Frontal cortex (tissue), 4 donors: ENCODE measurements at places on chromosomes 4 and X. TPM values are rescaled to one million over a fixed set of nuclear protein-coding genes. Genes with fewer than 3 reads are reported as not detected.

DNA sequence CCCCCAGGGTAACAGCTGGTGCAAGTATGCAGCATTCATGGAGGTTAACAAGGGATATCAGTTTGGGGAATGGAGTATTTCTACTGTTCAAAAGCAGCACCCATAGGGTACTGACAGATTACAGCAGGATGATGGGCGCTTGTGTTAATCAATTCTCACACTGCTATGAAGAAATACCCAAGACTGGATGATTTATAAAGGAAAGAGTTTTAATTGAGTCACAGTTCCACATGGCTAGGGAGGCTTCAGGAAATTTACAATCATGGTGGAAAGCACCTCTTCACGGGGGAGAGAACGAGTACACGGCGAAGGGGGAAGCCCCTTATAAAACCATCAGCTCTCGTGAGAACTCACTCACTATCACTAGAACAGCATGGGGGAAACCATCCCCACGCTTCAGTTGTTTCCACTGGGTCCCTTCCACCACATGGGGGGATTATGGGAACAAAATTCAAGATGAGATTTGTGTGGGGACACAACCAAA is 64.1 kb downstream of the TNIP2 start:
- DNase-seq, result no peak

DNA sequence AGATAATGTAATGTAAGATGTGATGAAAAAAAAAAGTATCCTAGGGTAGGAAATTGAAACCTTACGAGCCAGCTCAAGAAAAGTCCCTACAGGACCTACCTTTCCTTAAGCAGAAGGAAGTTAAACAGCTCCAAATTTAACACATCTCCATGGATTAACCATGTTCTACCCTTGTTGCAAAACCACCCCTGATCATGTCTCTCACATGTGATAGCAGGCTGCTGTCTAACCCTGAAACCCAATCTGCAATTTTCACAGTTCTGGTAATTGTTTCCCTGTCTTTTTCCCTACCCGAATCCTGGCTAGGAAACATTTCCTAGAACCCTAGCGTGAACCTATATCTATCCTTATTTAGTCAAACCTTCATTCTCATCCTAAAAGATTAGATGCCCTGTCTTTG is 198.9 kb downstream of the SPOCK3 start:
- no peak for DNase-seq

DNA sequence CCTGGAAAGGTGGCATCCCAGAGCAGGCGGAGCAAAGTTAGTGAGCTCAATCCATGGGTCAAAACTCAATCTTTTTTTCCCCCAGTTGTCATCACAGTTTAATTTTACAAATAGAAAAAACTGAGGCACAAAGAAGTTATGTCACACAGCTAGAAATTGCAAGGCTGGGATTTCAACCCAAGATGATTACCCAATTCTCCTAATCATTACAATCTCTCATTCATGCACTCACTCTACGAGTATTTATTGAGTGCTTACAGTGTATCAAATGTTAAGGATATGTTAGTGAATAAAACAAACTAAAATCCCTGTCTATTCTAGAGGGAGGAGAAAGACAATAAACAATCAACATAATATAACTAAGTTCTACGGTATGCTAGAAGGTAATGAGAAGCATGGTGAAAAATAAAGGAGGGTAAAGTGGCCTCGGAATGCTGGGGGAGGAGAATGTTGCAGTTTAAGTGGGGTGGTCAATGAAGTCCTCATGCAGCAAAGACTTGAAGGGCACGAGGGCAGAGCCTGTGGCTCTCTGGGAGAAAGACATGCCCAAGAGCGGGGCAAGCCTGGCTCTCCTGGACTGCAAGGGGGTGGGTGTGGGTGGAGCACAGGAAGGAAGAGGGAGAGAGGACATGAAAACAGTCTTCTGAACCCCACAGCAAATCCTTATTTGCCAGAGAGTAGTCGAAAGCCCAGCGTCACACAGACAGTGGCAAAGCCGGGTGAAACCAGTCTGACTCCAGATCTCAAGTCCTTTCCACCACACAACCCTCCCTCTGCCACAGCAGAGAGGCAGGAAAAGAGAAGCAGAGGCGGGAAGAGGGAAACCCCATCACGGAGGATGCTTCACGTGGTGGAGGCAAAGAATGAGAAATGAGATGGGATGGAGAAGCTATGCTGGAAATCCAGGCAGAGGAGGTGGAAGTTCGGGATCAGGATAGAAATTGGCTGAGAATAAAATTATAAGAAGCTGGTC is 48.3 kb downstream of the RAB33B start:
- no peak for DNase-seq

The SLC30A9 gene
- 112 TPM for total RNA-seq

- DNase-seq, result no peak
Measured at GRCh38 chrX:83529950-83530349, 21.9 kb downstream of the POU3F4 start.

- no peak for DNase-seq
Measured at GRCh38 chrX:150968862-150969720, 14.0 kb upstream of the HMGB3 start.

GRCh38 chr4:93657527-93657926 is 171.0 kb upstream of the ATOH1 start:
- no peak for DNase-seq

DNA sequence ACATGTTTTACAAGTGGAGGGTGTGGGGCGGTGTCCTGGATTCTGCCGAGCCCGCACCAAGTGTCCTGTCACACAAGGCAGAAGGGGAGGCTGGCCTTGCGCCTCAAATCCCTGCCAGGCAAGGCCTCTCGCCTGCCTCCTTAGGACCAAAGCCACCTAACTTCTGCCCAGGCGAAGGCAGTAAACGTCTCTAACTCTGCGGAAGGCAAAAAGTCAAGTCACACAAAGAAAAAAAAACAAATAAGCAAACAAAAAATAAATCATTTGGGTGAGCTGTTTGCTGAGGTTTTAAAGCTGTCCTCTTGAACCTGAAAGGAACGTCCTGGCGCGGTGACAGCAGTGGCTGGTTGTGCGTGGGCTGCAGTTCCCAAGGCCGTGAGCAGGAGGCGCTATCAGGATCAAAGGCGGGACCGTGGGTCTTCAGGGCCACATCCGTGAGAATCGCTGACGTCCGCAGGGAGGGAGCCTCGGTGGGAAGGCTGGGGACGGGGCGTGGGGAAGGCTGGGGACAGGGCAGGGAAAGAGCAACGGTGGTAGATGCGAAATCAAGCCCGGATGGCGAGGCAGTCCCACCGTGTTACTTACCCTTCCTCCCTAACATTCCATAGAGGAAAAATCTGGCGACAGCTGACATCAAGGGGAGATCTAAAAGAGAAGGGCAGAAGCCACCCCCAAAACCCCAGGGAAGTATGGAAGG is 99.1 kb downstream of the TRAPPC11 start:
- DNase-seq, result no peak

The CT83 gene
- total RNA-seq, result not detected

- DNase-seq, result no peak
Measured at GRCh38 chr4:6957994-6958393, 48.4 kb downstream of the TBC1D14 start.

The SMPX gene
- total RNA-seq, result not detected

The CSAG1 gene
- not detected for total RNA-seq

DNA sequence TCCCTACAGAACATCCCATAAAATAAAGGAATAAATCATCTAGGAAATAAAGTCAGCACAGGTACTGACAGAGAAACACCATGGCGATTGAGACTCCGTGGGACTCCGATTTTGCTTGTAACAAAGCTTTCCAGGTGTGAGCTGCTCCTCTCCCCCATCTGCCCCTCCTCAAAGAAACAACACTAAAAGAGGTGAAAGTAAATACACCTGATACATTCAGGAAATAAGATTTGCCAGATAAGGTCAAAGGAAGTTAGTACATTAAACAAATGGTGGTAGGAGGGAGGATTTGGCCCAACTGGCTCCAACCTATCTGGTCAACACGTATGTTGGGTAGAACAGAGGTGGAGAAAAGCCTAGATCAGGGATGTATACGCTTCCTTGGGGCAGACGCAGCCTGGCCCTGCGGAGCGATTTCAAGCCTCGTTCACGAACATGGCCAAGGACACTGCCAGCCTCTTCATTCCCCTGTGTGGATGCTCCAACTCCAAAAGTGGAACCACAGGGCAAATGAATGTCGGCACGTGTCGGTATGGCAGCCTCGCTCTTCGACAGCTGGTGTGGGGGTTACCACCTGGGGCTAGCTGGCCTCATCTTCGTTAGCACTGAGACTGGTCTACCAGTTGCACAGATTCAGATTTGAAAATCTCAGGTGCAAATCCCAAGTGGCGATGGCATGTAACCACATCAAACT is 162.5 kb downstream of the AFAP1 start:
- DNase-seq, result no peak

DNA sequence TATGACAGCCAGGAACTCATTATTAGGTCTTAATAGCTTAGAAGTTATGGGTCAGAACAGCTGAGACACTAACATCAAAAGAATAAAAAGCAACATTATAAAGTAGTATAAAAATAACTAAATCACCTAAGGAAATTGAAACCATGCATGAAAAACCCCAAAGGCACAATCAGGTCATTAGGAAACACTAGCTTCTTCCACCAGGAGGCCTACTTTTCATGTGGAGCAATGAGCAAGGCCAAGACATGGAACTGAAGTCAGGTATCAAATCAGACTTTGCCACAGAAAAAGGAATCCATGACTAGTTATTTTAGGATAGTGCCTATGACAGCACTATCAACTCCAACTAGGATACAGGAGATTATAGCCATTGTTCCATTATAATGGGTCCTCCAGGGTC is 7.9 kb downstream of the HUWE1 start:
- no peak for DNase-seq

The LDOC1 gene
- total RNA-seq, result 4.9 TPM

The TMEM184C gene
- total RNA-seq, result 47.7 TPM

- no peak for DNase-seq
Measured at GRCh38 chrX:46704767-46705386, 54.0 kb downstream of the SLC9A7 start.

GRCh38 chr4:127624173-127624572 is 8.6 kb upstream of the INTU start:
- DNase-seq, result no peak

- DNase-seq, result no peak
Measured at GRCh38 chr4:187827631-187828030, 167.9 kb upstream of the ZFP42 start.

- DNase-seq, result no peak
Measured at GRCh38 chrX:15059474-15059873, 186.3 kb downstream of the MOSPD2 start.

DNA sequence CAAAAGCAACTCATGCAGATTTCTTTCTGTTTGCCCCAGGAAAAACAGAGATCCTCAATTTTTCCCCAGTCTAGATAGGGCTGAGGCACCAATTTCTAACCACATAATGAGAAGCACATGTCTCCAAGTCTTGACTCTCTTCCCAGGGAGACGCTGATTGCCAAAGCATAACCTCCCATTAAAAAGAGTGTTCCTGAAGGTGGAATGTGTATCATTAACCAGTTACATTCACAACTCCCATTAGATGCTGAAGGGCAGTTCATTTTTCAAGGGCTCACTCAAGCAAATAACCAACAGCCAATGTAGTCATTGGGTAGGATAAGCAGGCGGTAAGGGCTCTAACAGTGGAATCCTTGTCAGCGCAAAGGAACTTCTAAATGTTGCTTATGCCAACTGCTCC is 27.5 kb downstream of the TMEM47 start:
- DNase-seq, result no peak

GRCh38 chr4:110198049-110198434 is 373 bp downstream of the ELOVL6 start:
- DNase-seq, result peak; percentile 24

GRCh38 chrX:107823456-107823855 is 2.2 kb upstream of the MID2 start:
- no peak for DNase-seq

The INTS6L gene
- 30.6 TPM for total RNA-seq

DNA sequence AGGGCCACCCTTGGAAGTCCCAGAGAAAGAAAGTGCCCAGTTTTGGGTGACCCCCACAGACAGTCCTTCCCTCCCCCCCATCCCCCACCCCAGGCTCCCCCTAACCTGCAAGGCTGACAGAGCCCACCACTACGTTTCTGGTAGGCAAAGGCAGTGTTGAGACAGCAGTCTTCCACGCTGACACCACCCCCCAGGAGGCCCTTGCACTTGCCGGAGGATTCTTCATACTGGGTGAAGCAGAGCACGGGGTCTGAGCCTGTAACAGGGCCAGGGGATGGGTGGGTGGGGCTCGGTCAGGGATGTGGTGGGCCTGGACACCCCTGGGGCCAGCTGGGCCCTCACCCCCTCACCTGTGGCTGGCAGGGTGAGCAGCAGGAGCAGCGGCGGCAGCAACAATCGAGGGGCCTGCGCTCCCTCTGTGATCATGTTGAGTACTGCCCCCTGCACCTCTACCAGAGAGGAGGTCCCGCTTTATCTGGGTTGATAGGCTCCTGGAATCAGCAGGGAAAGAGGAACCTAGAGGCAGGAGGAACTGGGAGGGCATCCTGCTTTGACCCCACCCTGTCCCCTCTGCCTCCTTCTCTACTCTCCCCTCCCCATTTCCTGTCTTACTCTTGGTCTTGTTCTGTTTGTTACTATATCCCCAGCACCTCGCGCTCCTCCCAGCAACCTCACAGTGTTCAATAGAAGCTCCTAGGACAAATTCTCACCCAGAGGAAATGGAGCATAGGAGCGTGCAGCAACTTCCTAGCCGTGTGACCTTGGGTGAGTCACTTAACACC is at the start of gene CFP:
CFP (minus strand) TSS at position 512 of the 782 bp plus-strand sequence; CDS start at position 426, 86 bp downstream.
- DNase-seq, result no peak

The SYN1 gene
- 14.7 TPM for total RNA-seq

- no peak for DNase-seq
Measured at GRCh38 chr4:8834681-8835220, 36.9 kb downstream of the HMX1 start.

DNA sequence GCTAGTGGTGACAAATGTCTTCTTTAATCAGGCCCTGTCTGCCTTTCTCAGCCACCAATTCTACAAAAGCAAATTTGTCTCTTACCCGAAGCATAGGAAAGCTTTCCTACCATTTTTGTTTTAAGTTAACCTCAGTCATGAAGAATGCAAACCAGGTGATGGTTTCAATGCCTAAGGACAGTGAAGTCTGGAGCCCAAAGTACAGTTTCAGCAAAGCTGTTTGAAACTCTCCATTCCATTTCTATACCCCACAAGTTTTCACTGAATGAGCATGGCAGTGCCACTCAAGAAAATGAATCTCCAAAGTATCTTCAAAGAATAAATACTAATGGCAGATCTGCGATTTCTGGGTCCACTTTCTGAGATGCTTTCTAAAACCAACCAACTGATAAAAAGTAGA is 23.9 kb downstream of the SRD5A3 start:
- no peak for DNase-seq

The SPRY1 gene
- total RNA-seq, result 15.1 TPM

GRCh38 chrX:149618871-149619270 is 12.7 kb downstream of the TMEM185A start:
- DNase-seq, result no peak

GRCh38 chrX:43849173-43849572 is 33.1 kb downstream of the MAOB start:
- no peak for DNase-seq

GRCh38 chrX:56618323-56618722 is 54.9 kb downstream of the UBQLN2 start:
- DNase-seq, result no peak

The ETDA gene
- total RNA-seq, result not detected

DNA sequence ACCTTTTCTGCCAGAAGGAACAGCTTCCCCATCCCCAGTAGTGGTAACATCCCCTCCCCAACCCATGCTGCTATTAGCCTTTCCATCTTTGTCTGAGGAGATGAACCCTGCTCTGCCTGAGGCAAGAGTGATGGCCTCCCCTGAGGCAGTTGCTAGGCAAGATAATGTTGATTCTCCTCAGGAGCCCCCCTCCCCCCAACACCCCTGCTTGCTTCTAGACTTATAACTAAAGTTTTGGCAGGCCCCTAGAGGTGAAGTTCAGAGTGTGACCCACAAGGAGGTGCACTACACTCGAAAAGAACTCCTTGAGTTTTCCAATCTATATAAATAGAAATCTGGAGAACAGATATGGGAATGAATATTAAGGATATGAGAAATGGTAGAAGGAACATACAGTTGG is 962.5 kb downstream of the ADGRL3 start:
- no peak for DNase-seq

The DCAF8L1 gene
- not detected for total RNA-seq
